CD4-positive, alpha-beta T cell treated with Interleukin-17A for 1 hour (primary cell): ENCODE measurements at places on chromosomes 12 and 14.

- DNase-seq: no peak
These were observed 23.4 kb upstream of the ATXN7L3B start for GRCh38 chr12:74514098-74514872.

GRCh38 chr14:44567997-44568396, 60.9 kb upstream of the FSCB start:
- DNase-seq: no peak

GRCh38 chr14:88804035-88804434, 11.3 kb upstream of the EML5 start:
- DNase-seq: no peak

GRCh38 chr14:34920339-34920738, 45.2 kb upstream of the BAZ1A start:
- DNase-seq: no peak

DNA sequence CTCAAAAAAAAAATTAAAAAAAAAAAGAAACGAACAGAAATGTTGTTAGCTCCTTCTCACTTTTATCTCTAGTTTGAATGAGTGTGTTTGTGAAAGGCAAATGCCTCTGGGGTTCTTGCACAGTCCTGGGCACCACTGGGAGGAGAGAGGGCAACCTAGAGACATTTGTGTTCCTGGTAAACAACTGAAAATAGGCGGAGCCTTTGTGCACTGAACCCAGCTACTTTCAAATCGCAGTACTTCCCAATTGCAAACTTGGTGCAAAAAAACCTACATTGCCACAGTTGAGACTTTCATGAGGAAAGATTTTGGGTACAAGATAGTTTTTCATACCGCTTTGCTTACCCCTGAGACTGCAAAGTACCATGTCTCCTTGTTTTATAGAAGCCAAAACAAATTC, 430.0 kb downstream of the ZFP36L1 start:
- no peak for DNase-seq
